ENCODE measurements at places on chromosomes 3 and 15.

GRCh38 chr15:51750186-51750585, 1.2 kb upstream of the TMOD2 start:
- DNase-seq: no peak

DNA sequence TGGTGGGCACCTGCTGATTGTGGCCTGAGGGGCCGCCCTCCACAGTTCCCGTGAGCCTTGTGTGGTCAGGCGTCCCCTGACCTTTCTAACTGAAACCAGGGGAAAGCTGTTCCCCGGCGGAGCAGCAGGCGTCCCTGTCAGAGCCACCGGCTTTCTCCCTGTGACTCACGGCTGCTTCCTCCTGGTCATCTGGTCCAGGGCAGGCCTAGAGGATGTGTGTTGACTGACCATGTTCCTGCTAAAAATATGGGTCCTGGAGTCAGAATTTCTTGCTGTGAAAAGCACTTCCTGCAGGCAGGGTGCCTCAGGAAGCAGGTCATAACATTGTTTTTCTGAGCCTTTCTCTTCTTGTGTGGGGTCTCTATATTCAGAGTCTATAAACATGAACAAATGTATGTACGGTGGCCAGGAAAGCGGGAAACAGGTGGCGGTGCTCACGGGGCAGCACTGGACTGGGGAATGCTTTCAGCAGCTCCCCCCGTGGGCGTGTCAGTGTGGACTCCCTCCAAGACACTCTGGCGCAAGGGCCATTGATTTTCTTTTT, 38.4 kb upstream of the CGNL1 start:
- DNase-seq: no peak

DNA sequence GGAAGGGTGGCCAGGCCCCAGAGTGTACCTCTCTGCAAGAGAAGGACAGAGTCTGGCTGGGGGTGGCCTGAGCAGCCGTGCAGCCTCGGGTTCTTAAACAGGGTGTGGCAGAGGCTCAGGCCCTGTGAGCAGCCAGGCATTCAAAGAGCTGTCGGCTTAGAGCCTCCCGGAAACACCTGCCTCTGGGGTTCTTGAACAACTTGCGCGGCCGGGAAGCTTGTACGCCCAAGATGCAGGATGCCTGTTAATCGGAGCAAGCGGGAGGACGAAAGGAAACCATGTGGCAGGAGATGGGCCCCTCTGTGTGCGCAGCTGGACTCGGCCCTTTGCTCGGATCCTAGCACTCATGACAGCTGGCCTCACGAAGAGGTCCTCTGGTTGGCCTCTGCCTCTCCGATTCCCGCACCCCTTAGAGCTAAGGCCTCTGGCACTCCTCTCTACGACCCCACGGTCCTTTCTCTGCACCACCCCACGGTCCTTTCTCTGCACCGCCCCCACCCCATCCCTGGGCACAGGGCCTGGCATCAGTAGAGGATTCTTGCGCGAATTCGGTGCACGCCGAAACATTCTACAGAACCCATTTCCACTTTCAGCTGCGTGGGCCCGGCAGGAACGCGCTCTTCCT, 23.9 kb upstream of the TXNRD3 start:
- DNase-seq: no peak

DNA sequence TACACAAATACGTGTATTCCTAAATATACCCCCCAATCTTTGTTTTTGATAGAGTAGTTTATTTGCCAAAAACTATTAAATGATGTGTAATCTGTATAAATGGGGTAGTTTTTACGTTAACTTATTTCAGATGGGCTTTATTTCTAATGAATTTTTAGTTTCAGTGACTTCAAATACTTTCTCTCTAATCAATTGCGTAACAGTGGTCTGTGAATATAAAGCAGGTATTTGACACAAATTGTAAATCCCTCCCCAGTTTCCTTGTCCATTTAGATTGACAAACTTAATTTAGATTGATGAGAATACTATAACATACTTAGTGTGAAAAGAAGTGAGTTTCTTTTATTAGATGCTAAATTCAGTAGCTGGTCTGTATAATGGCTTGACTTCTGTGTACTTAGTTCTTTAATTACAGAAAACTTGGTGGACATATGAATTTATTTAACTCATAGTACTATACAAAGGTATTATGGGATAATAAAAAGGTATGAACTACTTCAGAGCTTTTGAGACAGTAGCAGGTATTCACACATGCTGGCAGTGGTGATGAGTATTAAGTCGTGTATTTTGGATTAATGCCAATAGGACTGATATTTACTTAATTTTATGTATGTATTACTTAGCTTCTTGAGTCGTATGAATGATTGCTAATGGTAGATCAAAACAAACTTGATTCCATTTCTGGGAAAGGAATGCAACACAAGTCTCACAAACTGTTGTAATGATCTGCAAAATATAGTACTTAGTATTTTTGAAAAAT, 81.6 kb downstream of the STT3B start:
- no peak for DNase-seq

DNA sequence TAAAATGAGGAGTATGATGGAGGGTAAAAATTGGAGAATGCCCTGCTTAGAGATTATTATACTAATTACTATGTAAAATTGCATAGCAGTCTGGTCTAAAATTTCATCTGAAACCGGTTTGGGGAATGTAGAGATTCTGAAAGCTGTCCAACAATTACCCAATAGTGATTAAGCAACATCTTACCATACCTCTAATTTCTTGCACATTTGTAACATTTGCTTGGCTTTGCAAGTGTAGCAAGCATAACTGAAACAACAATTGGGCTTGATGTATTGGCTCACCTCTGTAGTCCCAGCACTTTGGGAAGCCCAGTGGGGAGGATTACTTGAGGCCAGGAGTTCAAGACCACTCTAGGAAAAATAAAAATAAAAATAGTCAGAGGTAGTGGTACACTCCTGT, 17.4 kb downstream of the AADACL2 start:
- no peak for DNase-seq
